ENCODE measurements at places on chromosomes 11 and 22. TPM values are rescaled to one million over a fixed set of nuclear protein-coding genes. Genes with fewer than 3 reads are reported as not detected.

The LAMTOR1 gene
- 85.4 TPM for total RNA-seq

DNA sequence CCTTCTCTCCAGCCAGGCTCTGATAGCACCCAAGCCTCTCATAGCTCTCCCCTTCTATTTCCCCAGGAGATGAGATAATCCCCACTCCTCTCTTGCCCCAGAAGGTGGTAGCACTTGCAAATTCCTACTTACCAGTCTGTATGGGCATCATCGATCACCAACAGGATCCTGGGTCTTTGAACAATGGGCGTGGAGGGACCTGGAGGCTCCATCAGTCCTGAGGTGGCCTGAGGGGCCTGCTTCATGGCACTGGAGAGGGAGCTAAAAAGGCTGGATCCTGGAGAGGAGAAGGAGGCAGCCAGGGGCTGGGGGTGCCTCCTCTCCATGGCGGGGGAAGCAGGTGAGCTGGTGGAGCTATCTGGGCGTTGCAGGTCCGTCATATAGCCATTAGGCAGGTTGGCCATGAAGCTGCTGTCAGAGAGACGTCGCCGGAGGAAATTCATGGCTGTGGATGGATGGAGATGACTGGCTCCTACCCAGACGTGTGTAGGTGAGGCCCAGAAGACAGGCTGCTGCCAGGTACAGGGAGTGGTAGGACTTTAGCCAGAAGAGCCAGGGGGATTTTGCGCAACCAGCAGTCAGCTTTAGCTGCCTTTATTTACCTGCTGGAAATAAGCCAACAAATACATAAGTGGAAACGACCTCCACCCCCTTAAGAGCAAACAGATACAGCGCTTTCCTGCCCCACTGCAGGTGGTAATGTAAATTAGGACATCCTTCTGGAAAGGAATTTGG lies 51.8 kb downstream of the SYN3 start:
- H3K36me3 ChIP-seq = no peaks in the 10 kb centered on the region
- H3K4me1 ChIP-seq = no peaks in the 10 kb centered on the region
- H3K4me3 ChIP-seq = no peak overlapping the region

The SYT13 gene
- 24.5 TPM for total RNA-seq

GRCh38 chr11:43579919-43580276 lies 100.6 kb upstream of the HSD17B12 start:
- H3K4me3 ChIP-seq = peak overlapping the region; percentile 74
- no peaks in the 10 kb centered on the region for H3K36me3 ChIP-seq
- no peak for DNase-seq
- no peak overlapping the region for H3K27ac ChIP-seq
- H3K27me3 ChIP-seq = peaks cover 97% of the 10 kb centered on the region
- peaks cover 13% of the 10 kb centered on the region for H3K4me1 ChIP-seq

The JAM3 gene
- 37.6 TPM for total RNA-seq

All from progenitor cell of endocrine pancreas (in vitro differentiated cells).